NCI-H1092 treated with DMSO at 0.1 percent for 48 hours (cell line): ENCODE measurements at places on chromosomes 13 and 19.

DNA sequence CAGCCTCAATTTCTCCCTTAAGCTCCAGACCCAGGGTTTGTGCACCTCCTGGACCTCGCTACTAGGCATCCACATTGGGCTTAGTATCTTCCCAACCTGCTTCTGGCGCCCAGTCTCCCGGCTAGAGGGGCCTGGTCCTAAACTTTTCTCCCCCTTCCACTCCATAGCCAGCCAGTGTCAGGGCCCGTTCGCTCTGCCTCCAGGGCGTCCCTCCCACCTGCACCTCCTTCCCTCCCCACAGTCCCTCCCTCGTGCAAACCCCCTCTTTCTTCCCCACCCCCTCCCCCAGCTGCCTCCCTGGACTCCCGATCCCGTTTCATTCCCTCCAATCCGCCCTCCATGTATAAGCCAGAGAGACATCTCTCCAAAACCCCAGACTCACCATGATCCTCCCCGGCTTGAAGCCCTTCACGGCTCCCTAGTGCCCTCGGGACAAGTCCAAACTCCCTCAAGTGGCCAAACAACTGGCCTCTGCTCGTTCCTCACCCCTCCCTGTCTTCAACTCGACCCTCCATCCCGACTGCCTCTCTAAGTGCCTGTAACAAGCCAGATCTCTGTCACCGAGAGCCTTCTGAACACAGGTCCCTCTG lies 997 bp upstream of the SAMD4B start:
- no peak for DNase-seq

- peak; percentile 93 for DNase-seq
Observed at GRCh38 chr13:25659091-25659795, 287.5 kb downstream of the ATP8A2 start.

DNA sequence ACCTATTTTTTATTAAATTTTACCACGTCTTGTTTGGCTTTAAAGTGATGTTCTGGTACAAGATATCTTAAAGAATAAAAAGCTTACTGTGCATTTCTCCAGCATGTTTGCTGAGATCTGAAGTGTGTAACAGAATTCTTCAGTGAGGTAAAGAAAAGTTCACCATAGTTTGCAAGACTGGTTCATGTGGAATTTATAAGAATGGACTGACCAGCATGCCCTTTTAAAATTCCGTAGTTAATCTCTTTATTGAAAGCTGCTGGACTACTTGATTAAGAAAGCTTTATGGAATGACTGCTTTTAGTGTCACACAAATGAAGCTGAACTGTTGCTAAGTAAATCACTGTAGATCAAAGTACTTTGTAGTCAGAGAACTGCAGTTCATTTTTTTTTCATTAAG lies 119.2 kb downstream of the GPC6 start:
- no peak for DNase-seq

DNA sequence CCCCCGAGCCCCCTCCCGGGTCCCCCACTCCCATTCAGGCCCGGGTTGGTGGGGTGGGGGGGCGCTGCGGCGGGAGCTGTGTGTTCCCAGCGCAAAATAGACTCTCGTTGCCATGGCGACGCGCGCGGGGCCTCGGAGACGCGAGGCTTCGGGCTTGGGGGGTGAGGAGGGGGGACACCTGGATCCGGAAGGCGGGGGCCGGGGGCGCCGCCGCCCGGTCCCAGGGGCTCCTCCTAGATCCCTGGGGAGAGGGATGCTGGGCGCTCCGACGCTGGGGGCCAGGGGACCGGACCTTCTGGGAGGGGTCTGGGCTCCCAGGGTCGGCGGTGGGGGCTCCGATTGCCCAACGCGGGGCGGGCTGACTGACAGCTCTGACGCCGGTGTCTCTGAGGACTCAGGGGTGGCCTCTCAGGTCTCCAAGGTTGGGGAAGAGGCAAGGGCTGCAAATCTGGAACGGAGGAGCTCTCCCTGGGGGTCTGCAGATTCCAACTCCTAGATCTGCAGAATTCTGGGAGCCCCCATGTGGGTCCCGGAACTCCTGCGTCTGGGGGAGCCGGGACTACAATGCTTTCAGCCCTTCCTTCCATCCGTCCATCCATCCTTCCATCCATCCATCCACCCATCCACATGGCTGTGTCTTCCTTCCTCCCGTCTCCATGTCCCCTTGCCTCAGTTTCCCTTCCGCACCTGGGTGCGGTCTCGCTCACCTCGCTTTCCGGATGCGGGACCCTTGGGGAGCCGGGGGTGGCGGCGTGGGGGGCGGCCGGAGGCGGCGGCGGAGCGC lies 9.1 kb upstream of the SHISA7 start:
- peak; percentile 30 for DNase-seq

GRCh38 chr13:37207691-37208451 lies 102.4 kb upstream of the CSNK1A1L start:
- no peak for DNase-seq

DNA sequence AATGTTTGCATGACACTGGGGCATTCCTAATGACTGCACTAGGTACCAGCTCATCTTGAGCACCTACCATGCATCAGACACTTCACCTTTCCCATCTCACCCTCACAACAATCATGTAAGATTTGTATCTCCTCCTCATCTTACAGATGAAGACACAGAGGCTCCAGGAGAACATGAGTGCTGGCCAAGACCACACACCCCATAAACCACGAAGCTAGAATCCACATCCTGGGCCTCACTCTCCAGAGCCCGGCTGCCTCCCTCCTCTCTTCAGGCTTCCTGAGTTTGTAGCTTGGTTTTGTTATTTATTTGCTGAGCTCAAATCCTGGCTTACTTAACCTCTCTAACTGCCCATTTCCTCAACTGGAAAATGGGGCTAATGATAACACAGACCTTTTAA lies 25.9 kb downstream of the FAM216B start:
- no peak for DNase-seq

GRCh38 chr13:40388617-40389016 lies 277.8 kb downstream of the FOXO1 start:
- no peak for DNase-seq

- DNase-seq: no peak
Observed at GRCh38 chr19:17860993-17861360, 1.3 kb downstream of the RPL18A start.

- no peak for DNase-seq
Observed at GRCh38 chr19:55147545-55148251, 1.3 kb downstream of the TNNT1 start.

DNA sequence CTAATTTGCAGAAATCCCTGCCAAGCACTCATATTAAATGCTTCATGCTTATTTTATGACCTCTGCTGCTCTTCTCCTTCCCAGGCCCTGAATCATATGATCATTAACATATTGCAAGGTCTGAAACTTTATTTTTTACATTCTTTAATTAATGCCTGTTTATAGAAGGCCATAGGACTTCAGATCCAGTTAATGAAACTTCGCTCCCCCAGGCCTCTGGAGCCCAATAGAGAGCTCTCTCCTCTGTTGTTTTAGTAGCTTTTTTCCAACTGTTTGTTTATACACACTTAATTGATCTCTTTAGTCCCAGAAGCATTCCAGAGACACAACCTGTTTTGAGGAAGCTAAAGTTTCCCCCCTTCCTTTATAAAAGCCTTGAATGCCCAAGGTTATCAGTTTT lies 68.3 kb downstream of the DACH1 start:
- DNase-seq: peak; percentile 40

- no peak for DNase-seq
Observed at GRCh38 chr13:33767140-33767539, 50.8 kb upstream of the RFC3 start.
